ENCODE measurements at places on chromosomes 13 and 19.

DNA sequence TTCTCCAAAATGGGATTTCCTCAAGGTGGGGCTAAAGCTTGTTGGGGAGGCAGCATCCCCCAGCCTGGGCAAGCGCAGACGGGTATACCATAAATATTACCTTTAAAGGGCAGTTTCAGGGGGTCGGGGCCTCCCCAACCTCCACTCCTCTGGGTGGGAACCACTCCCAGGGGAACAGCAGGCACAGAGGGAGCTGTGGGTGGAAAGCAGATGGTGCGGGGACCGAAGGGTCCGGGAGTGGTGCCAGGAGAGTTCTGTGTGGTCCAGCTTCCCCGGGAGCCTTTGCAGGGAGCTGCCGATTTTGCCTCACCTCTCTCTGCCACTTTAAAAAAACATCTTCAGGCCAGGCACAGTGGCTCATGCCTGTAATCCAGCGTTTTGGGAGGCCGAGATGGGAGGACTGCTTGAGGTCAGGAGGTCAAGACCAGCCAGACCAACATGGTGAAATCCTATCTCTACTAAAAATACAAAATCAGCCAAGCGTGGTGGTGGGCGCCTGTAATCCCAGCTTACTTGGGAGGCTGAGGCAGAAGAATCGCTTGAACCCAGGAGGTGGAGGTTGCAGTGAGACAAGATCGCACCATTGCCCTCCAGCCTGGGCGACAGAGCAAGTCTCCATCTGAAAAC lies 5.5 kb downstream of the MAST3 start:
- no peak for DNase-seq

GRCh38 chr13:28641600-28641926 lies 17.4 kb upstream of the POMP start:
- DNase-seq: no peak

DNA sequence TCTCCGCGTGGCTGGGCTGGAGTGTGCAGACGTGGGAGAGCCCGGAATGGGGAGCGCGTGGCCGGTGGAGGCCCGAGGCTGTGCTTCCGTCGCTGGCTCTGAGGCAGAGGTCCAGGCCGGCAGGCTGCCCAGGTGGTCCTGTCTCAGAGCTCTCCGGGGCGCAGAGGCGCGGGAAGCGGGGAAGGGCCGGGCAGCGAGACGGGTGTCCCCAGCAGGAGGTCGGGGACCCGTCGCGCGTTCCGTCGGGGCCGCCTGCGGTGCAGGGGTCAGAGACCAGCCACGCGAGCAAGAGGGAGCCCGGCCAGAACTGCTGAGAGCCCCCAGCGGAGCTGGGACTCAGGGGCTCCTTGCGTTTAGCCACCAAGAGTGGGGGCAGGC lies 1.3 kb upstream of the C1QTNF9 start:
- DNase-seq: no peak

DNA sequence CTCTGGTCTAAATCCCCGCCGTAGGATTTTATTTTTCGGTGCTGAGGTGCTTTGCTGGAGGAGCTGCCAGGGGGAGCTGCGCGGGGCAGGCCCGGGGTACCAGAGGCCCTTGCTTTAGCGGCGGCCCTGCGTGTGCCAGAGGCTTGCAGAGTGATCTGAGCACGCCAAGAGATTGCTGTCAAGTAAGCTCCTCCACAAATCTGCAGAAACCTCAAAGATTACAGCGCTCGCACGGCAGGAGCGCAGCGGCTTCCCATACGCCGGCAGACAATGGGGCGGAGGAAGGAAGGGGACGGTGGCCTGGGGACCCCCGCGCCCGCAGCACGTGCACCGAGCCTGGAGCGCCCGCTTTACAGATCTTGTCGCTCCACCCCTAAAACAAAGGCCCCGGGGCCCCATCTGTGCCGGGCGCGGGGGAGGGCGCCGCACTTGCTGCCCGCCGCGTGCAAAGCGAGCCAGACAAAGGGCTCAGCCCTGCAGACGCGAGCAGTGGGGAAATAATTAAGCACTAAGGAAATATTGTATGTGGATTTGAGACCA lies 9.1 kb upstream of the C19orf12 start:
- DNase-seq: no peak

DNA sequence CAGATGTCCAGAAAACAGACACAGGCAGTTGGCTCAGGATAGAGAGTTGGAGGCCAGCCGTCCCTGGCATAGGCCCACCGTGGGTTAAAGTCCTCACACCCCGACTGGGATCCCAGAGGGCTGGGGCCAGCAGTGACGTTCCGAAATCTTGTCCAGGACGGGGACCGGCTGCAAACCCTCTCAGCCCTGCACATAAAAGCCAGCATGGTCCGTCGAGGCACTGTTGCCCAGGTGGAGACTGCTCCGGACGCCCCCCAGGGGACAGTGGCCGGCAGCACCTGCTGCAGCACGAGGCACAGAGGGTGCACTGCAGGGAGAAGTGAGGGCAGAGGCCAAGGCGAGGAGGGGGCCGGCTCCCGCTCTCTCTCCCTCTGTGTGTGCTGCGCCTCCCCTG lies 4.3 kb upstream of the IFNL2 start:
- DNase-seq: no peak

- DNase-seq: no peak
Measured at GRCh38 chr13:95707442-95708390, 30.8 kb downstream of the DNAJC3 start.

DNA sequence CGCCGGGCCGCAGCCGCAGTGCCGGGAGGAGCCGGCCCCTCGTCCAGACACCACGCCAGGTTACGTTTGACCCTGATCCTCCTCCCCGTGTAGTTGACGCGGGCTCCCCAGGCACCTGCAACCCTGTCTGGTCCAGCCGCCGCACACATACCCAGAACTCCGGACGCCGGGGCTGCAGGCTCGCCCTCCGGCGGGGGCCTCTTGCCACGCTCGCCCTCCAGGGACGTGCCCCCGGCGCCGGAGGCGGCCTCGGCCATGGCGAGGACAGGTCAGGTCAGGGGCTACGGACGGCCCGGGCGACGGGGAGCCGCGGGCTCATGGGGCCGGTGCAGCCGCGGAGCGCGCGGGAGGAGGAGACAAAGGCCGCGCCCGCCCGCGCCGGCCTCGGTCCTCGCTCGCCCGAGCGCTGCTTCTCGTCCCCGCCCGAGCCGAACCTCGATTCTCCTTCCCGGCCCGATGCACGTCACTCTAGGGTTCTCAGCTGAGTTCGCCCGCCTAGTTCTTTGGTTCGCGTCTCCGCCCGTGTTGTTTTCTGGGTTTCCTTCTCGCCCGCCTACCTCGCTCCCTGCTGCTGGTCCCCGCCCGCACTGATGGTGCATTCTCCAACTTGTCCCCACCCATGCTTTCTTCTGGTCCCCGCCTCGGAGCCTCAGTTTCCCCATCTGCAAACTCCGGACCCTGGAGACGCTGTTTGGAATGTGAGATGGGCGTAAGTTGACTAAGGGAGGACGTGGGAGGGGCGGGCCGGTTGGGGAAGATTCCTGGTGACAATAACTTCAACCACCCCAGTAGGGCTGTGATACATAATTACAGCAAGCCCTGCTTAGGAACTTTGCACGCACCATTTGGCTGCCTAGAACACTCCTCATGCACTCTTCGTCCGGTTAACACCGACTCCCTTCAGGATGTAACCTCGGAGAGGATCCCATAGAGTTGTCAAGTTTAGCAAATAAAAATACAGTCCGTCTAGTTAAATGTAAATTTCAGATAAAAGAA lies at the start of gene ANO8:
TSS of gene ANO8 (minus strand) at position 442 of the 996 bp plus-strand sequence. CDS start at position 257, 185 bp downstream.
- DNase-seq: peak; percentile 91

DNA sequence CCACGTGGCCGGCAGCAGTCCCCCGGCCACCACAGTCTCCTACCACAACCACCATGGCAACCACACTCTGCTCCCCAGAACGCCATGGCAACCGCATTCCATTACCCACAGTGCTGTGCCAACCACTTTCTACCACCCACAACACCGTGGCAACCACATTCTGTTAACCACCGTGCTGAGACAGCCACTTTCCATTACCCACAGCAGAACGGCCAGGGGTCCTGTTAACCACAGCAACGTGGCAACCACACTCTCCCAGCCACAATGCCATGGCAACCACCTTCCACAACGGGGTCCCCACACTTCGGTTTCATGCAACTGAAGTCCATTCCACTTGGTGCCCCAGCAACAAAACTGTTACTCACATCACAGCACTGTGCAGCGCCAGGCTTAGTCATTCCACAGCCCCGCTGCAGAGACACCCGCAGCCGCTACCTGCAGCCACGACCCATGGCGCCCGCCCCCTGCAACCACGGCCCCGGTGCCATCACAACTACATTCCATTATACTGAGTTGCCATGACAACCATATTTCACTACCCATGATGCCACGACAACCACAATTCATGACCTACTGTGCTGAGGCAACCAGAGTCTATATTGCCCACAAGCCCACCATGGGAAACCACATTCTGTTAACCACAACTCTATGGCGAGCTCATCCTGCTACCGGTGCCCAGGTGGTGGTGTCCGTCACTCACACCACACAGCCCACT lies 10.0 kb downstream of the DPF1 start:
- no peak for DNase-seq

DNA sequence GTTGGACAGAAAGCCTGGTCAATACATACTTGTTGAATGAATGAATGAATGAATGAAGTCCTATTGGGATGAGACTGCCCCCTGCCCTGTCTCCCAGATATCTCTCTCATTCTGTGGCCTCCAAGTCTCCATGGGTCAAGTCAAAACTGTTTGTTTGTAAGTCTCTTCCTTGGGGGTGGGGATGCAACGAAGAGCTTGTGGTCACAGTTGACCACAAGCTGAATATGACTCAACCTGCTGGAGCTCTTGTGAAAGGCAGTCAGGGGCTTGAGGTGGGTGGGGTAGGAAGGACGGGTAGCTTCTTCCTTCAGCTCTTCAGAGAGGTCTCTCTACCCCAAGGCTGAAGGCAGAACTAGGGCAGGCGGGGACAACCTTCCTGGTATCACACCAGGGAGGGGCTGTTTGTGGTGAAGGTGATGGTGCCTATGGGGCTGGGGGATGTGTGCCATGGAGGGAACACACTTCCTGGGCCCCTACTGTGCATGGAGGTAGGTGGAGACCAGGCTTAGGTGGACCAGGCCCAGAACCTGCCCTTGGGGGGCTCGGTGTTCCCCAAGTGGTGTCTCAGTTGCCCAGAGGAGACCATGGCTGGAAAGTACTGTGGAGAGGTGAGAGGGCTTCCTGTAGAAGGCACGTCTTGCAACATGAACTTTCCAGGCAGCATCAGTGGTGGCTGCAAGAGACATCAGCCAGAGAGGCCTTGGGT lies 8.0 kb downstream of the MYO1F start:
- DNase-seq: no peak

Data from NCI-H1105 (cell line).